Colonic mucosa (tissue), 4 donors: ENCODE measurements at places on chromosomes 2 and 18. TPM values are rescaled to one million over a fixed set of nuclear protein-coding genes. Genes with fewer than 3 reads are reported as not detected.

DSC2 gene
- total RNA-seq, result 184 TPM

GRCh38 chr2:233015019-233015645 lies 2.1 kb upstream of the NGEF start:
- no peak for DNase-seq

- no peak for DNase-seq
Measured at GRCh38 chr2:169509955-169510354, 453 bp downstream of the KLHL41 start.

- DNase-seq, result no peak
Measured at GRCh38 chr2:100934504-100935371, 67.4 kb upstream of the RPL31 start.

GRCh38 chr2:104638190-104638858 lies 215.6 kb upstream of the POU3F3 start:
- no peak for DNase-seq

SIX3 gene
- total RNA-seq, result not detected

DNA sequence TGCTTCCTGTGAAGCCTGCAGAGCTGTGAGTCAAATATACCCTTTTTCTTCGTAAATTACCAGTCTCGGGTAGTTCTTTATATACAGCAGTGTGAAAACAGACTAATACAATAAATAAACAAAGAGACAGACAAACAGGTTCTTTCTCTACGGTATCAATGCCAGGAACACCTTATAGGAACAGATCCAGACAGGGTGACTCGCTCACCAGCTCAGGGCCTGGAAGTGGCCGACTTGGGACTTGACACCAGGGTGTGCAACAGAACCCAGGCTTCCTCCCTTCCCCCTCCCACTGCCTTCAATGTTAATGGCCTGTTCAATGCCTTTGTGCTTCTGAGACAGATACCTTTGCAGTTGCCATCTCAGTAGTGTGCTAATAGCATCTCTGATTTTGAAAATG lies 309.5 kb downstream of the ALK start:
- DNase-seq, result no peak

DNA sequence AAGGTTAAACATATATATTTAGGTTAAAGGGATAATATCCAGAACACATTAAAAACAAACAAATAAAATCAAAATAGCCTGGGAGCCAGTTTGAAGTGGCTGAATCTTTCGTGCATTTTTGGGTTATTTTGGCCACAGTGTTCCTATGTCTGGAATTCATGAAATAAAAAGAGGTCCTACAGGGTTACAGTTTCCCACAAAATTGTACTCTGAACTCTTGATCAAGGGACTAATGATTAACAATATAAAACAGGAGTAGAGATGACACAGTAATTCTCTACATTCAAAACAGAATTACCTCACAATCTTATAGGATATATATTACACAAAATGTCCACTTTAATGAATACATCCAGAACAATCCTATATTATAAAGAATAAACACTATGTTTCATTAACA lies 24.9 kb downstream of the VPS4B start:
- no peak for DNase-seq

- DNase-seq, result no peak
Measured at GRCh38 chr2:206256706-206257205, 17.7 kb upstream of the ZDBF2 start.

DNA sequence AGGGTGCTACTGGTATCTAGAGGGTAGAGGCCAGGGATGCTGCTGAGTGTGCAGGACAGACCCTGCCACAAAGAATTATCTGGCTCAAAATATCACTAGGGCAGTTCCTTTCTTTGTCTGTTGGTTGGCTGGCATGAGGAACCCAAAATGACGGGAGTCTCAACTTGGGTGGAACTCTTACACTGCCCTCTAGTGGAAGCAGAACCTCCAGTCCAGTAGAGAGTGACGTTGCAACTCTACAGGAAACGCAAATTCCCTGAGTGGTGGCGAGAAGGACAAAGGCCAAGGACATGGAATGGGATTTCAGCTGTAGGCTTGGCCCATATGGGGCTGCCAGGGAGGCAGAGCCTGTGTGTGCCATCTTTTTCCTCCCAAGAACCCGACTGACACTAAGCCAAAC lies 47.1 kb downstream of the COPS8 start:
- no peak for DNase-seq

SPC25 gene
- total RNA-seq, result 5.2 TPM

ALKAL2 gene
- 0.72 TPM for total RNA-seq

MERTK gene
- 3.9 TPM for total RNA-seq

FAM98A gene
- 23.1 TPM for total RNA-seq

DNA sequence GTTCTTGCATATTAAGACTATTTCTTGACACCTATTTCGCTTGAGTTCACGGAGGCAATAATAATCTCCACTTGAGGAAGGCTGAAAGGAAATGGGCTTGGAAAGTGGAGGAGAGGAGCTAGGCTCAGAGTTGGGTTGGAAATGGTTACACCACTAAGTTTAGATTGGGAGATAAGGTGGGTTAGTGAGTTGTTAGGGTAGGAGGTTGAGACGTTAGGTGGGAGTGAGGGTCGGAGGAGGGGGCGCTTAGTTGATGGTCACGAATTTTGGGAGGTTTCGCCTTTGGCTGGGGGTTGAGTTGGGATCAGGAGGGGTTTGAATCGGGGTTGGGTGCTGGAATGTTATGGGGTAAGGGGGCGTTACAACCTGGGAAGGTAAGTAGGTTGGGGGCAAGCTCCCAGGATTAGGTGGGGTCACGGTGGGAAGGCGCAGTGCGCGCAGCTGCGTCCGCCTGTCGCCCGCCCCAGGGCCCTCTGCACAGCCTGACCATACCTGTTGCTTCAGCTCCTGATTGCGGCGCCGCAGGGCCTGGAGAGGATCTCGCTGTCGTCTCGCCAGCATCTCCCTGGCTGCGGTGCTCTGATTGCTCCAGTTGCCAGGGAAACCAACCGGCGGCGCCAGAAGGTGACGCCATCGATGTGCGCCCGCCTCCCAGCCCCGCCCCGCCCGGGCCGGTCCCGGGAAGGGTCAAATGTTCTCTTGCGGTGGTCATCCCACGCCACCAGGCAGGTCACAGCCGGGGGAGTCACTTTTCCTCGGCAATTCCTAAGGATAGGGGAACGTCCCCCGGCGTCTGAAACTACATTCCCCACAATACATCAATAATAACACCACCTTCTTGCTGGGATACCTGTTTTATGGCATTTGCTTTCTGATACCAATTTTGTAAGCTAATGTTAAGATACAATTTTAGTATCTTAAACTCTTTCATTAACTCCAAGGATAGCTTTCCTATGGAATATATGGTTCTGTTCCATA lies at the start of gene NPHP1:
NPHP1 (minus strand) TSS at position 606 of the 978 bp plus-strand sequence; CDS start at position 561, 45 bp downstream.
- peak; percentile 87 for DNase-seq

DNA sequence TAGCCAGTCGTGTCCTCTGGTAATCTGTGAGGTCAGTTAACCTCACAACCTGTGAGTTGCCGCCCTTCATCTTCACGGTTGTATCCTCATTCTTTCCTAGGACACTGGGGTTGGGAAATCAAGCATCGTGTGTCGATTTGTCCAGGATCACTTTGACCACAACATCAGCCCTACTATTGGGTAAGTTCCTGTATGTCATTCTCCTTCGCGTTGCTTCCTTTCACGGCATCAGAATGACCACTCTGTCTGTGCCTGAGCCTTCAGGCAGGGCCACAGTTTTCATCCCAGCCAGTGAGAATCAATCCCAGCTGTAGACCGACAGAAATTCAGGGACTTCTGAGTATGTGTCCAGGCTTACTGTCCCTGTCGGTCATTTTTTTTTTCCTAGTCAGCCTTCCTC lies 67.1 kb downstream of the RAB31 start:
- DNase-seq, result no peak

POTEC gene
- total RNA-seq, result not detected

GRCh38 chr2:209208211-209208610 lies 215.6 kb upstream of the MAP2 start:
- DNase-seq, result peak; percentile 38

MYOM1 gene
- 2.8 TPM for total RNA-seq

- no peak for DNase-seq
Measured at GRCh38 chr2:221908518-221908917, 336.4 kb upstream of the EPHA4 start.

GRCh38 chr2:110780461-110780860 lies 48.1 kb downstream of the ACOXL start:
- no peak for DNase-seq

- peak; percentile 63 for DNase-seq
Measured at GRCh38 chr2:156189143-156189542, 143.4 kb downstream of the NR4A2 start.
